ENCODE measurements at places on chromosomes 7 and 10. TPM values are rescaled to one million over a fixed set of nuclear protein-coding genes. Genes with fewer than 3 reads are reported as not detected.

Gene FAM20C
- 0.98 TPM for total RNA-seq

DNA sequence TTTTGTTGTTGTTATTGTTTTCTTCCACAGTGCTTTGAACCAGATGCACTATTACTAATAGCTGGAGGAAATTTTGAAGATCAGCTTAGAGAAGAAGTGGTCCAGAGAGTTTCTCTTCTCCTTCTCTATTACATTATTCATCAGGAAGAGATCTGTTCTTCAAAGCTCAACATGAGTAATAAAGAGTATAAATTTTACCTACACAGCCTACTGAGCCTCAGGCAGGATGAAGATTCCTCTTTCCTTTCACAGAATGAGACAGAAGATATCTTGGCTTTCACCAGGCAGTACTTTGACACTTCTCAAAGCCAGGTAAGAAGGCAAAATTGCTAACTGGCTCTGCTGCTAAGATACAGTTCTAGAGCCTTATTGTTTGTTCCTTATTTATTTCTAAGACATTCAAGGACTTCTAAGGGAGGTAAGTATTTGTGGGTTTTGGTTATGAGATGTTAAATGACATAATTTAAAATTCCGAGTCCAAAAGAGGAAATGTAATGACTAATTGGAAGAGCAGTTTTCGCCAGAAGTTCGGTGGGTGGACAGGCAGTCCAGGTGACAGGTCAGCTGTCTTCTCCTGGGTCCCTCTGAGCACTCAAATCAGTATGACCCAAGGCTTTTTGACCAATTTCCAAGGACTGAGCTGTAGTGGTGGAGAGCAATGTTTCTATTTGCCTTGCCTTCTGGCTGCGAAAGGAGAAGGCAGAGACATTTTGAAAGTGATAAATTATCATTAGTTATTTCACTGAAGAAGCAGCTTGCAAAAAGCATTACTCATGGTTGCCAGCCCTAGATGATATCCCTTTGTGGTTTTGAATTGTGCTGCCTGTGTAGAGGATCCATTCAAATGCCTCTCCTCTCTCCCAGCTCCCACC, 10.1 kb downstream of the SLC39A12 start:
- no peaks in the 10 kb centered on the region for H3K4me1 ChIP-seq
- no peak for DNase-seq
- H3K27me3 ChIP-seq, result peaks cover 6% of the 10 kb centered on the region
- no peak overlapping the region for H3K4me3 ChIP-seq

DNA sequence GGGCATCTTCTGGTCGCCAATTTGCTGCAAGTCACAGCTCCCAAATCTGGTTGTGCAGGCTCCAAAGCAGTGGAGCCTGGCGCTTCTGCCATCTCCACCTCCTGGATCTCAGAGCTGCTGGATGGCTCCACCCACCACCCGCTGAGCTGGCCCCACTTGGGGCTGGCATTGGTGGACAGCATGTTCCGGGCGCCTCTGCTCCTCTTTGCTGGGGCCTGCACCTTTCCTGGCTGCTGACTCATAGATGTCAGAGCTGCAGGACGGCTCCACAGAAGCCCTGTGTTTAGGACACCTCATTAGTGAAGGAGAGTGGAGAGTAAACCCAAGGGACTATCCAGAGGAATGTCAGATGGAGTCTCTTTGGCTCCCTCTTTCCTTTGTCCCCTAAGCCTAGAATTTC, 27.4 kb downstream of the MAPK8 start:
- peaks cover 46% of the 10 kb centered on the region for H3K4me1 ChIP-seq
- H3K4me3 ChIP-seq, result no peak overlapping the region
- DNase-seq, result no peak
- H3K36me3 ChIP-seq, result peaks cover 26% of the 10 kb centered on the region
- no peaks in the 10 kb centered on the region for H3K27me3 ChIP-seq

DNA sequence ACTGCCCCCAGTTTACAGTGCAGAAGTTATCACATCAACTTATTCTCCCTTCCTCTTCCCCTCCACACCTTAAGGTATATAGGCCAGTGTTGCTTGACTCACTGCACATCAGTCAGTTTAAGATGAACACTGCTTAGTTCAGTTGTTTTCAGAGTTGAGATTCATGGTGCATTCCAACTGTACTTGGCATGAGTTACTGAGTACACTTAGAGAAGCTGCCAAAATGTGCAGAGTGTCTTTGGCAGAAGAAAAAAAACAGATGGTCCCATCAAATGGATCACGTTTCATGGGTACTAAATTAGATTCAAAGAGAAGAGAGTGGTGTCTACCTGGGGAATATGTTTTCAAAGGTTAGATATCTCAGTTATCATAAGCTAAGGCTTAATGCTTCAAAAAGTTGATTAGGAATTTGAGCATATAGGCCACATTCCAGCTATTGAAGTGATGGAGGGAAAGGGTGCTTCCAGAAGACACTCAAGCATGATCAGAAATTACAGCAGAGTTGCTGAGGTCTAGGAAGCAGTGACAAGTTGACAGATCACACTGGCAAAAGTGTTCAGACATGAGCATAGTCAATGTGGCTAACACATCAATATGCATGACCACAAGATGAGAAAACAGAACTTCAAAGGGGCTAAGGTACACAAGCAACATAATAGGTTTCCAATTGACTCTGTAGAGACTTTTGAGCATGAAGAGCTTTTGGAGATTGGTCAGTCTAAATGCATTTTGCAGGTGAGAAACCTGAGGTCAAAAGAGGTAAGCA, 579.2 kb upstream of the CELF2 start:
- H3K36me3 ChIP-seq, result no peaks in the 10 kb centered on the region
- H3K4me1 ChIP-seq, result no peaks in the 10 kb centered on the region
- peaks cover 5% of the 10 kb centered on the region for H3K27me3 ChIP-seq
- H3K27ac ChIP-seq, result no peak overlapping the region
- DNase-seq, result no peak

Gene AGAP4
- total RNA-seq, result 25.8 TPM

Gene URGCP
- total RNA-seq, result 29.4 TPM

- no peaks in the 10 kb centered on the region for H3K4me1 ChIP-seq
- no peak overlapping the region for H3K27ac ChIP-seq
- no peaks in the 10 kb centered on the region for H3K27me3 ChIP-seq
Observed at GRCh38 chr10:17244700-17245365, 16.8 kb downstream of the VIM start.

Gene NPFFR1
- 0.02 TPM for total RNA-seq

- no peaks in the 10 kb centered on the region for H3K36me3 ChIP-seq
- no peaks in the 10 kb centered on the region for H3K27me3 ChIP-seq
- H3K4me3 ChIP-seq, result no peak overlapping the region
- H3K4me1 ChIP-seq, result no peaks in the 10 kb centered on the region
Observed at GRCh38 chr10:77068969-77069368, 568.6 kb downstream of the KCNMA1 start.

DNA sequence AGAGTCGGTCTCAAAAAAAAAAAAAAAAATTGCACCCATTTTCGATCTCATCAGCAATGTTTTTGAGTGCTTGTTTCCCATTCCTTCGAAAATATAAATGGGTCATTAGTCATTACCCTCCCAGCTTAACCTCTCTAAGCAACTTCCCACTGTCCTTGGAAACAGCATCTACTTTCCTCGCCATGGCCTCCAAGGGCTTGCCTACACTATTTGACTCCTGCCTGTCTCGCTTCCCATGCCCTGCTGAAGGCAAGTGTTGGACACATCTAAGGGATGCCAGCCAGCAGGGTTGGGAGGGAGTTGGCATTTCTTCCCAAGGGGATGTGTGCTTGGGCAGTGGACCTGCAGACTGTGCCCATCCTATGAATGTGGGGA, 12.7 kb upstream of the RHBDD2 start:
- H3K4me3 ChIP-seq, result no peak overlapping the region
- H3K4me1 ChIP-seq, result peaks cover 14% of the 10 kb centered on the region
- peak; percentile 31 for DNase-seq

Gene PLXNA4
- 0.21 TPM for total RNA-seq

Gene NPTX2
- 0.20 TPM for total RNA-seq

DNA sequence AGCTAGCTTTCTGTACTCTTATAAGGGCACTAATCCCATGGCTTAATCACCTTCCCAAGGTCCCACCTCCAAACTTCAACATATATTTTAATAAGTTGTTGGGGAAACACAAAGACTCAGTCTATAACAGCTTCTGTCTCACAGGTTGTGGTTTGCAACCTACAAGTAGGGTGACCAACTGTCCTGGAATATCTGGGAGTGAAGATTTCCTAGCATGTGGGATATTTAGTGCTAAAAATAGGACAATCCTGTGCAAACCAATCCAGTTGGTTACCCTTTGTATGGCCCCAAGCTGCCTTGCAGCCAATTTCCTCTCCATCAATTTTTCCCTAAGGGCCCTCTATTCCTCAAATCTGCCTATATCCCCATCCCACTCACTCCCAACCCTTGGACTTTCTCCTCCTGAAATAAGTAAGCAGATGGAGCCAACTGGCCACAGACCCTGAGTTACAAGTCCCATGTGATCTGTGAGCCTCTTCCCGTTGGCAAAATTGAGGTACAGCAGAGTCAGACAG, 82.3 kb downstream of the FAM13C start:
- no peaks in the 10 kb centered on the region for H3K4me1 ChIP-seq
- no peak overlapping the region for H3K4me3 ChIP-seq
- H3K27ac ChIP-seq, result no peak overlapping the region
- no peaks in the 10 kb centered on the region for H3K36me3 ChIP-seq
- H3K27me3 ChIP-seq, result no peaks in the 10 kb centered on the region

GRCh38 chr10:60910543-60910942, 33.4 kb downstream of the RHOBTB1 start:
- DNase-seq, result no peak
- H3K4me3 ChIP-seq, result peak overlapping the region; percentile 41
- no peaks in the 10 kb centered on the region for H3K36me3 ChIP-seq
- peaks cover 5% of the 10 kb centered on the region for H3K27me3 ChIP-seq
- peaks cover 11% of the 10 kb centered on the region for H3K4me1 ChIP-seq
- H3K27ac ChIP-seq, result no peak overlapping the region

GRCh38 chr7:34322841-34323240, 335.2 kb upstream of the NPSR1 start:
- H3K36me3 ChIP-seq, result no peaks in the 10 kb centered on the region
- peaks cover 3% of the 10 kb centered on the region for H3K4me1 ChIP-seq
- peaks cover 9% of the 10 kb centered on the region for H3K27me3 ChIP-seq
- DNase-seq, result no peak

DNA sequence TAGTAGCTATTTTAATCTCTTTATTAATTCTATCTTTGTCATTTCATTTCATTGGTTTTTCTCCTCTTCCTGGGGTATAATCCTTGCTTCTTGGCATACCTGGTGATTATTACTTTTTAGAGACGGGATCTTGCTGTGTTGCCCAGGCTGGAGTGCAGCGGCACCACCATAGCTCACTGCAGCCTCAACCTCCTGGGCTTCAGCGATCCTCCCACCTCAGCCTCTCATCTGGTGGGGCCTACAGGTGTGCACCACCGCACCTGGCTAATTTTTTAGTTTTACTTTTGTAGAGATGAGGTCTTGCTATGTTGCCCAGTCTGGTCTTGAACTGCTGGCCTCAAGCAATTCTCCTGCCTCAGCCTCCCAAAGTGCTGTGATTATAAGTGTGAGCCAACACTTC, 22.0 kb upstream of the OCM2 start:
- no peak for DNase-seq
- H3K4me1 ChIP-seq, result no peaks in the 10 kb centered on the region
- H3K4me3 ChIP-seq, result no peak overlapping the region
- no peaks in the 10 kb centered on the region for H3K36me3 ChIP-seq
